ENCODE measurements at places on chromosomes 16 and 17.

- DNase-seq: no peak
These were observed 46.4 kb downstream of the SLC47A1 start for GRCh38 chr17:19579867-19580565.

DNA sequence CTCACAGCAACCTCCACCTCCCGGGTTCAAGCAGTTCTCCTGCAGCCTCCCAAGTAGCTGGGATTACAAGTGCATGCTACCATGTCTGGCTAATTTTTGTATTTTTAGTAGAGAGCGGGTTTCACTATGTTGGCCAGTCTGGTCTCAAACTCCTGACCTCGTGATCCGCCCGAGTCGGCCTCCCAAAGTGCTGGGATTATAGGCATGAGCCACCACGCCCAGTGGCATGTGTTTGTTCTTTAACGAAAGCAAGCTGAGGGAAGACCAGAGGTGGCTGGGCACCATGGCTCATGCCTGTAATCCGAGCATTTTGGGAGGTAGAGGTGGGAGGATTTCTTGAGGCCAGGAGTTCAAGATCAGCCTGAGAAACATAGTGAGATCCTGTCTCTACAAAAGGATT, 18.1 kb downstream of the TNFRSF13B start:
- no peak for DNase-seq

DNA sequence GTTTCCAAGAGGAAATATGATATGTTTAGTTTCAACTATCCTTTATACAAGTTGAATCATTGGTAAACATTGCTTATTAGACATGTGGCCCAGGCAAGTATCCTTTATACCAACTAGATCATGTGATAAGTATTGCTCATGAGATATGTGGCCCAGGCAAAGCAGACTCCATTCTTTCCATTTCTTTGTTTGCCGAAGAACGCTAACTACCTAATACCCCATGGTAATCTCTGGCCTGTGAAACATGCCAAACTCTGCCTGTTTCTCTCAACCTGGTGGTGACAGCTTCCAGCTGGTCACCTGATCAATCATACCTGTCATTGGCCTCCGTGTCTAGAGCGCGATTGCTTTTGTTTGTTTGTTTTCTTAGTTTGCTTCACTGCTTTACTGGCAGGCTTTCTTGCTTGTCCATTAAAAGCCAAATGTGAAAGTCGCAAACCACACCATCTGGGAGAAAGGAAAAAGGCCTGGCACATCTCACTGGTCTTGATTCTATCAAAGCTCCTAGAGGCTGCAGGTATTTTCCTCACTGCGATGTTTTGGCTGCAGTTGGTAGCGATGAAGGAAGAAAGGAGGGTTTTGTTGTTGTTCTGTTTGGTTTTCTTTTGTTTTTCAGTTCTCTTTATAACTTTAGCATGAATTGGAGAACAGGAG, 686.2 kb downstream of the KCNJ2 start:
- DNase-seq: no peak

GRCh38 chr16:30972872-30973271, 12.1 kb upstream of the HSD3B7 start:
- DNase-seq: no peak

GRCh38 chr16:2027024-2028010, 615 bp downstream of the NHERF2 start:
- DNase-seq: no peak

- DNase-seq: no peak
These were observed 93.6 kb upstream of the CIBAR2 start for GRCh38 chr16:85205747-85206471.

GRCh38 chr17:7655541-7655840, 4.8 kb downstream of the ATP1B2 start:
- no peak for DNase-seq

Data from NCI-H226 (cell line).